Choroid plexus epithelial cell (primary cell): ENCODE measurements at places on chromosomes 12 and 14.
A peak's percentile ranks its signal among the peaks of the same experiment; 100 is the strongest.

DNA sequence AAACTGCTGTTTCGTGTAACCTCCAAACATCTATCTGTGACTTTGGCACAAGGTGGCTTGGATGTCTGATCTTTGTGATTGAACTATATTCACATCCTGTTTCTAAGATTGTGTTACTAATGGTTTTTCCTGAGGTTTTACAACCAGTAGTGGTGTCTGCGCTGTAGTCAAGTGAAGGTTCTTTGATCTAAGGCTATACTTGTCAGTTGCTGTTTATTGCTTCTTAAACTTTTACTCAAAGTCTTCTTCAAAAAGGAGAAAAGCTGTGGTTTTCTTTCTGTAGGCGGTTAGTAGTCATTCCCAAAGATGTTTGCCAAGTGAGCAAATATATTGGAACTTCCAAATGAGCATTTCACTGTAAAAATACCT lies 12.3 kb upstream of the CALM1 start:
- DNase-seq: no peak

DNA sequence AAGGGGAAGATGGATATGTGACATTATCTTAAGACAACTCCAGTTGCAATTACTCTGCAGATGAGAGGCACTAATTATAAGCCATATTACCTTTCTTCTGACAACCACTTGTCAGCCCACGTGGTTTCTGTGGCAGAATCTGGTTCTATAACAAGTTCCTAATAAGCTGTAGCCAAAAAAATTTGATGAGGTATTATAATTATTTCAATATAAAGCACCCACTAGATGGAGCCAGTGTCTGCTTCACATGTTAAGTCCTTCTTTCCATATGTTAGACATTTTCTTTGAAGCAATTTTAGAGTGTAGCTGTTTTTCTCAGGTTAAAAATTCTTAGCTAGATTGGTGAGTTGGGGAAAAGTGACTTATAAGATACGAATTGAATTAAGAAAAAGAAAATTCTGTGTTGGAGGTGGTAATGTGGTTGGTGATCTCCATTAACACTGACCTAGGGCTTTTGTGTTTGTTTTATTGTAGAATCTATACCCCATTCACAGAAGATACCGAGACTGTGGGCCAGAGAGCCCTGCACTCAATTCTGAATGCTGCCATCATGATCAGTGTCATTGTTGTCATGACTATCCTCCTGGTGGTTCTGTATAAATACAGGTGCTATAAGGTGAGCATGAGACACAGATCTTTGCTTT lies 36.9 kb downstream of the PSEN1 start:
- peak; percentile 85 for DNase-seq

GRCh38 chr12:40068416-40068815 lies 37.5 kb downstream of the SLC2A13 start:
- DNase-seq: no peak

GRCh38 chr12:85352016-85352415 lies 72.0 kb downstream of the ALX1 start:
- DNase-seq: no peak

- no peak for DNase-seq
These were observed 206.5 kb downstream of the SLC41A2 start for GRCh38 chr12:104751594-104751993.

GRCh38 chr12:8742501-8742900 lies 44.7 kb downstream of the RIMKLB start:
- peak; percentile 47 for DNase-seq

- DNase-seq: no peak
These were observed 34.3 kb upstream of the ATP2A2 start for GRCh38 chr12:110246636-110247339.

GRCh38 chr12:110310763-110311162 lies 29.7 kb downstream of the ATP2A2 start:
- no peak for DNase-seq

DNA sequence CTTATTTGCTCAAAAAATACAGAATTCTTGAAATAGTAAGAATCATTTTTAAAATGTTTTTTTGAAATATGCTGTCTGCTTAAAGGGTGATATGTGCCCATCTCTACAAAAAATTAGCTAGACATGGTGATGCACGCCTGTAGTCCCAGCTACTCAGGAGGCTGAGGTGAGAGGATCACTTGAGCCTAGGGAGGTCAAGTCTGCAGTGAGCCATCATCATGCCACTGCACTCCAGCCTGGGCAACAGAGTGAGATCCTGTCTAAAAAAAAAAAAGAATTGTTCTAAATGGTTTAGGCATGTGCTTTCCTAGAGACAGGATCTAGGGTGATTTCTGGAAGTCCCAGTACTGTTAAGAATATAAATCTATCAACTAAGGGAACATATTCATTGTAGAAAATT lies 75.6 kb upstream of the HECTD1 start:
- DNase-seq: no peak

DNA sequence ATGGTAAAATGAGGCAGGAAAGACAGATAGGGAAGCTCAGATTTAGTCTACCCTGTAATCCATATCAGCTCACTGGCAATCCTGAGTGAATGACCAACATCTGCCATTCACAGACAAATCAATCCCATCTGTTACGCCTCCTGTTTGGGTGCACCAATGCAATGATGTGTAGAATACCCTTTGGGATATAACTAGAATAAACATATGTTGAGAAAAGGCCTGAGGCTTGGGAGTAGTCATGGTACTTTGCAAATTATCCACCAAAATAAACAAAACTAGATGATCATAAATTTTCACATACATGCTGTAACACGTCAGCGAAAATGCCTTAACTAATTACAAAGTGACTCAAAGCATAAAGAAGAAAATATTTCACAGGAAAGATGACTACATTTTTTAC lies 78.8 kb downstream of the KCNC2 start:
- DNase-seq: no peak

GRCh38 chr14:65966188-65966587 lies 520.0 kb upstream of the CCDC196 start:
- DNase-seq: no peak

GRCh38 chr12:45601390-45601789 lies 128.1 kb upstream of the ARID2 start:
- no peak for DNase-seq

DNA sequence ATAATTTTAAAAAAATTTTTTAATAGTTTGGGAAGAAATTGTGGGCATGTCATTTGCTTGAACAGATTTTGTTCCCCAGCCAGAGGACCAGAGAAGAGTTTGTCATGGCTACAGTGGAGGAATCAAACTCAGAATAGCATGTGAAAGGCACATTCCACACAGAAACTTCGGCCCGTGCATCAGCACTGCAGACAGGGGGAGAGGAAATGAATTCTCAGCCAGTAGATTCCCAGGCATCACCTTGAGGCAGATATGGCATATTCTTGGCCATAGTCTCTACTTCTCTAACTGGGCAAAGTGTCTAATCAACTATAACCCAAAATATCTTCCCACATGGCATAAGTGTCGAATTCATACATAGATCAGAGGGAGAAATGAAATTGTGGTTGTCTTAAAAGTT lies 153.3 kb downstream of the PRKCH start:
- DNase-seq: peak; percentile 56

DNA sequence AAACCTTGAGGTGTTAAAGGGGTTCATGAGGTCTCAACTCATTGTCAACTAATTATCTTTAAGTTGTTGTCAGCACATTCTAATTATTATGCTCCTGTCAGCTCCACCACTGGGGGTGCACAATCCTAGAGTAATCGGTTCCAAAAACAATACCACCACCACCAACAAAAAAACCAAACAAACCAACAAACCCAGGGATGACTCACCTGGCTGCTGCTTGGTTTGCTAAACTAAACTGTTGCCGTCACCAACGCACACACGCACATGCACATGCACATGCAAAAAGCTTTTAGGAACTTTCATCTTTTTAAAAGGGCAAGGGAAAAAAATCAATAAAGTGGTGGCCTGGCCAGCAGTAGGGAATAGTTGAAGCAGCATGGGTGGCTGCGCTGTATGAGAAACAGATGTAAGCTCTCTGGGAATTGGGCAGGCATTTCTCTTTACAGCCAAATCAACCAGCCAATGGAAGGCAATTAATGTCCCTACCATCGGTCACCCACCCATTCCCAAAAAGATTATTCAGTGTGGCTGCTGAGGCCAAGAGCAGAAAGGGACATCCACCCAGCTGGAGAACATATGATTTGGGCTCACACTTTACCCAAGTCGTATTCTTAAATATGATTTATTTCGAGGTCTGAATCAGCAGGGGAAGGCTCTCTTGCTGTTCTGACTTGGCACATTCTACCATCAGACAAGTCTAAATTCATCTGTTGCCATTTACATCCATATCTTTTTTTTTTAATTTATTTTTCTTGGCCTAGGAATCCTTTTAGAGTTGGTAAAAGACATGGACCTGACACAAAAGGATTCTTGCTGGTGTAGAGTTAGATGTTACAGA lies 20.0 kb downstream of the TMEM30B start:
- DNase-seq: peak; percentile 74

GRCh38 chr12:63989301-63989845 lies 144.9 kb downstream of the SRGAP1 start:
- DNase-seq: peak; percentile 51

DNA sequence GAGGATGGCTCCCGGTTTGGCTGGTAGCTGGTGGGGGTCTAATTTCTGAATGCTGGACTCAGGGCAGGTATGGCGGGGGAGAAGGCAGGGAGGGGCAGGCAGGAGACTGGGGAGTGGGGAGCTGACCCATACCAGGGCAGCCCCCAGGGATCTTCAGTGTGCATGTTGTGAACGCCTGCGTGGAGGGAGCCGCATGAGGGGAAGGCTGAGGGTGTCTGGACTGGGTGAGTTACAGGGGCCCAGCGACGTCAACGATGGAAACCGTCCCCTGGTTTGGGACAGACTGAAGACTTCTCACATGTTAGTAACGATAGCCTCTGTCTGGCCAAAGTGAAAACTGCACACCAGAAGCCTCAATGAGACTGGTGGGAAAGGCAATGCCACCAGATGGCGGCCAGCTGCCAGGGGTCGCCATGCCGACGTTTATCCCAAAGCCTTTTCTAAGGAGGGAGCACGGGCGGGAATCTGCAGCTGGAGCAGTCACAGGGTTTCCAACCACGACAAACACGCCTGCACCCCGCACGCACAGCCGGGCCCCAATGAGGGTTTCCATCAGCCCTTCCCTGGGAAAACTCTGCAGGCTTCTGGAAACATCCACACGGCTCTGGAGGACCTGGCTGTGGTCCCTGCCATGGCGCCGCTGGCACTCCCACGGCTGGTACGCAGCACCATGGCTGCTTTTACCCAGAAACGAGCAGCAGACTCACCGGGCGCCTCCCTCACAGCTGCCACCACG lies 14.0 kb downstream of the PGAM5 start:
- no peak for DNase-seq

GRCh38 chr14:51180577-51180976 lies 59.5 kb upstream of the TMX1 start:
- DNase-seq: no peak

- DNase-seq: peak; percentile 73
These were observed 6.8 kb downstream of the PPP1R36 start for GRCh38 chr14:64556526-64556925.

DNA sequence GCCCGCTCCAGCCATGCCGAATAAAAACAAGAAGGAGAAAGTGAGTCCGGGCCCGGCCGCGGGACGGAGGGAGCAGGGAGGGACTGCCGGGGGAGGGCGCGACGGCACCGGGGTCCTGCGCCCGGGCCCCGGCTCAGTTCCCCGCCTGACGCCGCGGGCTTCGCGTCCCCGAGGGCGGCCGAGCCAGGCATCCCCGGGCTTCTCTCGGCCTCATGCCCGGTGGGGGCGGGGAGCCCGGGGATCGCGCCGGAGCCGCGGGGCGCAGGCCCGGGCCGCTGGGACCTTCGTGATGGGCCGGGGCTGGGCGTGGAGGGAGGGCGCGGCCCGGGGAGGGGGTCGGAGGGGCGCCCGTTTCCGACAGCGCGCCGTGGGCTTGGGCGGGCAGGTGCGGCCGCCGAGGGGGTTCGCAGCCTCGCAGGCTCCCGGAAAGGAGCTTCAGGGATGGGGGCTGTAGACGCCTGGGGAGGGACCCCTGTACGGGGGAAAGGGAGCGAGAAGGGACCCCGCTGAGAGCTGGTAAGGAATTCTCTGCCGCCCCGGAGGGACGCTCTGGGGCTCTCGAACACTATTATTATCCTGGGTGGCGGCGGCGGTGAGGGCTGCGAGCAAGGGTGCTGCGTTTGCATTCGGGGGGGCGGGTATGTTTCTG lies 496 bp downstream of the PPP2R5C start:
- DNase-seq: no peak

GRCh38 chr14:76940021-76940760 lies 88.3 kb downstream of the IRF2BPL start:
- no peak for DNase-seq

DNA sequence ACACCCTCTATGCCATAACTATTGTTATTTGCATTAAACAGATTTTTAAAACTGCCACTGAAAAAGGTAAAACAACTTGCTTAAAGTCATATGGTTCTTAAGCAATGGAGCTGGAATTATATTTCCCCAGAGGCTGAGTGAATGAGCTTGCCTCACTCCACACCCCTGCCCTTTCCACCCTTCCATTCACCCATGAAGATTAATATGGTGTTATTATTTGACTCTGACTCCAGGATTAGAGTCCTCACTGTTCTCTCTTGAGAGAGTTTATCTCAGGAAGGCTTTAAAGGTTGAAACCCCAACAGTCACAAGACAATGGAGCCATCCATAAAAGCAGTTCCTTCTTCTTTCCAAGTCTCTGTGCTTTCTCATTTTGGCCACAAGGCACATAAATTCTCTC lies 84.9 kb downstream of the RTN1 start:
- DNase-seq: no peak

- no peak for DNase-seq
These were observed 5.1 kb upstream of the TMED10 start for GRCh38 chr14:75181293-75182062.

DNA sequence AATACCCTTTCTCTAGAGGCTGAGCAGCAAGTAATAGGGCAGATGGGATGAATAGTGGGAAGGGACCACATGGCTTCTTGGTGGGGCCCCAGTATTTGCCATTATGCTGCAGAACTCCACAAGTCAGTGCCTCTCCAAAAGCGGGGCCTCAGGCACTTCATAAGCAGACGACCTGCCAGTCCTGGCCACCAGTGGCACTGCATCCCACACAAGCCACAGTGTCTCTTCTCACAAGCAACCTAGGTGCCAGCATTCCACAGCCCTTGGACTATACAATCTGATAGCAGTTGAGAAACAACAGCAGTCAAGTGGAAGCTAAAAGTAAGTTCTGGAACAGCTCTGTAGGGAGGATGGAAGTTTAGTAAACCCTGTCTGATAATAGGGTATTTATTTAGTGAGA lies 4.2 kb upstream of the SLC8A3 start:
- DNase-seq: no peak
